Right ventricle myocardium inferior (tissue), 1 donor: ENCODE measurements at places on chromosomes 16 and 17. TPM values are rescaled to one million over a fixed set of nuclear protein-coding genes. Genes with fewer than 3 reads are reported as not detected.
A peak's percentile ranks its signal among the peaks of the same experiment; 100 is the strongest.

CCT6B gene
- total RNA-seq: 1.4 TPM

TMC6 gene
- total RNA-seq: 77.0 TPM

TTYH2 gene
- total RNA-seq: 39.2 TPM

NIP7 gene
- 9.6 TPM for total RNA-seq

PHLPP2 gene
- total RNA-seq: 2.1 TPM

CCL8 gene
- not detected for total RNA-seq

PABPN1L gene
- not detected for total RNA-seq

GRCh38 chr16:88570691-88571092, 489 bp downstream of the ZC3H18 start:
- DNase-seq: peak; percentile 72

- no peak for DNase-seq
These were observed 16.7 kb downstream of the CA5A start for GRCh38 chr16:87919681-87919994.

DNA sequence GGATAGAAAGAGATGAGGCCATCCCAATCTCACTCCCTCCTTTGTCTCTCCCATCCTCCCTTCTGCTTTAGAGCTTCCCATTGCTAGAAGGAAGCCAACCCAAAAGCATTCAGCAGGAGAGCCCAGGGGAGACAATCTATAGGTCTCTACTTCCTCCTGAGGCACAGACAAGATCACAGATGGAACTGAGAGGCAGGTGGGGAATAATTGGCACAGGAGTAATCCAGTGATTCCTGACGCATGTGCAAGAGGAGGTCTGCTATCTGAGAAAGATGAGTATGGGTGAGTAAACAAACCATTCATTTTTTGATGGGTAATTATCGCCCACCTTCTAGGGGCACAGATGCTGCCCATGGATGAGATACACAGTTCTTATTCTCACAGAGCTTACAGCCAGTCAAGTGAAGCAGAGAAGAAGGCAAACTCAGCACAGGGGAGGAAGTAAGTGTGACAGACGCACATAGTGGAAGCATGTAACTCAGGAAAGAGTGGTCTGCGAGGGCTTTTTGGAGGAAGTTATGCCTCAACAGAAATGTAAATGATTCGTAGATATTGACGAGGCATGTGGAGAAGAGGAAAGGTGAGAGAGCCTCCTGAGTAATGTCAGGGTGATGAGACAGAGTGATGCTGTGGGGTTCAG, 88.9 kb upstream of the HLF start:
- no peak for DNase-seq

DNA sequence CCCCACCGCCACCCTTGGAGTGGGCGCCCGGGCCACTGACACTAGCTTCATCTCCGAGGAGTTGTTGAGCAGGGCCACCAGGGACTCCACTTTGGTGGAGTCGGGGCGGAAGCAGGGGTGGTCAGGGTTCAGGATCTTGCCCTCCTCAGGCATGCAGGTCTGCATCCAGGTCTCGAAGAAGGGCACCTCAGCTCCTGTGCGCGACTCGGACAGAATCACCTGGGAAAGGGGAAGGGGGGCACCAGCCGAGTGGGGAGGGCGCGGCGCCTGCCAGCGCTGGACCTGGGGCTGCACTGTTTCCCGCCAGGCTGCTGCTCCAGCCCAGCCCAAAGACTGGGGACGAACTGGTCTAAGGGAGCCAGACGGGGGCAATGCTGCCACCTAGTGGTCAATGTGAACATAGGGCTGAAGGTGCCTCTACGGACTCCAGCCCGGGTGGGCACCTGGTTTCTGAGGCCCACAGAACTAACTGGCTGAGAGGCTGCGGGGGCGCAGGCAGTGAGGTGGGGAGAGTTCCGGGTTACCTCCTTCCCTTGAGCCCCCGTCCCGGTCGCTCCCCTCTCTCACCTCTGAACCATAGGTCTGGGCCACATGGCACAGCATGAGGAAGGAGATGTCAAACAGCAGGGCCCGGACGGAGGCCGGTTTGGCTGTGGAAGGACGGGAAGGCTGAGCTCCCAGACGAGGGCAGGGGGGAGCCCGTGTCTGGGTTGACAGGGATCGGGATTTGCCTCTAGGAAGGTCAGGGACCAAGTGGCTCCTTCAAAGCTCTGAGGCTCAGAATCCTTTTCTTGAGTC, 11.8 kb downstream of the CSF3 start:
- peak; percentile 88 for DNase-seq

GRCh38 chr16:8828541-8829165, 31.0 kb downstream of the PMM2 start:
- DNase-seq: no peak

DNA sequence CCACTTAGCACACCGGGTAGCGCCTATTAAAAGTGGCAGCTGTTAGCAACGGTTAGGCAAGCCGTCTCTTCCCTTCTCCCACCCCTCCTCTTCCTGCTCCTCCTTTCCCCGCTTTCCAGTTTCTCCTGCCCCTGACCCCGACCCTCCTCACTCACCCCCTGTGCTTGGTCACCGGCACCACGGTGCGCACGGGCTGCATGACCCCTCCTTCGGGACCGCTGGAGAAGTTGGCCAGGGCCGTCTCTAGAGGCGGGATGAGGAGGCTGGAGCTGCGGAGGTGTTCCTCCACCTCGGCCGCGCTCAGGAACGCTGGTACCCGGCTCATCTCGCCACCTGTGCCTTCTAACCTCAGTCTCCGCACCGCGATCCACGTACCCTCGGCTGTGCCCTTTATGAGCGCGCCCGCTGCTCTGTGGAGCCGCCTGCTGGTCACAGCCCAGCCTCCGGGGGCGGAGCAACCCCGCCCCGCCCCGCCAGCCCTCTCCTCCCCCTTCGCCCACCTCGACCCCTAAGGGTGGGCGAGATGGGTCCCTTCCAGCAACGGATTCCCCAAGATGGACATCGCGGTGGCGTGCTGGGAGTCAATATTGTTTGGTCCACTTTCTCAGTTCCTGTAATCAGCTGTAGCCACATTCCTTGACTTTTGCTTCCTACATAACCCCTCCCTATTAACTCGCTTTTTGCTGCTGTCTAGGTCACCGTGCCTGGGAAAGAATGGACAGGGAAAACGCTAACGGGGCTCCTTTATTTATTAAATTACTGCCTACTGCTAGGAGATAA, at the start of gene CRYM:
TSS of gene CRYM (minus strand) at position 364 of the 780 bp plus-strand sequence. CDS start at position 325, 39 bp downstream.
- DNase-seq: peak; percentile 86

DNA sequence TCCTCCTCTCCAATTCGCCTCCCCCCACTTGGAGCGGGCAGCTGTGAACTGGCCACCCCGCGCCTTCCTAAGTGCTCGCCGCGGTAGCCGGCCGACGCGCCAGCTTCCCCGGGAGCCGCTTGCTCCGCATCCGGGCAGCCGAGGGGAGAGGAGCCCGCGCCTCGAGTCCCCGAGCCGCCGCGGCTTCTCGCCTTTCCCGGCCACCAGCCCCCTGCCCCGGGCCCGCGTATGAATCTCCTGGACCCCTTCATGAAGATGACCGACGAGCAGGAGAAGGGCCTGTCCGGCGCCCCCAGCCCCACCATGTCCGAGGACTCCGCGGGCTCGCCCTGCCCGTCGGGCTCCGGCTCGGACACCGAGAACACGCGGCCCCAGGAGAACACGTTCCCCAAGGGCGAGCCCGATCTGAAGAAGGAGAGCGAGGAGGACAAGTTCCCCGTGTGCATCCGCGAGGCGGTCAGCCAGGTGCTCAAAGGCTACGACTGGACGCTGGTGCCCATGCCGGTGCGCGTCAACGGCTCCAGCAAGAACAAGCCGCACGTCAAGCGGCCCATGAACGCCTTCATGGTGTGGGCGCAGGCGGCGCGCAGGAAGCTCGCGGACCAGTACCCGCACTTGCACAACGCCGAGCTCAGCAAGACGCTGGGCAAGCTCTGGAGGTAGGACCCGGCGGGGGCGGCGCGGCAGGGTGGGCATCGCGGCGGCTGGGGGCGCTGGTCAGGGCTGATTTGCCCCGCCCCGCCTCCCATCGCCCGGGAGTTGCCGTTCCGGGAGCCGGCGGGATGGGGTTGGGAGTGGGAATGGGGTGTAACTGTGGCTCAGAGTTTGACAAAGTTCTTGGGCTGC, 567 bp downstream of the SOX9 start:
- peak; percentile 71 for DNase-seq

DNA sequence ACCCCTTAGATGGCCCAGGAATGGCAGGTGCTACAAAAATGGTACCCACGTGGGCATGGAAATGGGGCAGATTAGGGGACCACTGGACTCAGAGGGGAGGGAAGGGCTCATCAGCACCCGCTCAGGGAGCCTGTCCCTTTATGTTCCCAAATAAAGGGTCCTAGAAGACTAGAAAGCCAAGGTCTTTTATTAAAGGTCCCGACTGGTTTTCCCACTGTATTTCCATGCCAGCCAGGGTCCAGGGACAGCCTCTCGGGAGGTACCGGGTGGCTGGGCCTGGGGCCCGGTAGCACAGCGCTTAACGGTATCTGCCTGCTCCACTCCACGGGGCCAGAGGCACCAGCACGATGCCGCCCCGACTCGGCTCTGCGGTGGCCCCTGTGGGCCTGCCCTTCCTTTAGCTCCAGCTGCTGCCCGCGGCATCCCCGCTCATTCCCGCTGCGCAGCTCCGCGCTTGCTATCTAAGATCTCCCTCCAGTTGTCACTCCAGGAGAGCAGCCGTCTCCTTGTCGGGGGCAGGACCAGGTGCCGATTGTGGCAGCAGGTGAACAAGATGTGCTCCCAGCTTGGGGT, 1.4 kb downstream of the NT5C start:
- no peak for DNase-seq

DNA sequence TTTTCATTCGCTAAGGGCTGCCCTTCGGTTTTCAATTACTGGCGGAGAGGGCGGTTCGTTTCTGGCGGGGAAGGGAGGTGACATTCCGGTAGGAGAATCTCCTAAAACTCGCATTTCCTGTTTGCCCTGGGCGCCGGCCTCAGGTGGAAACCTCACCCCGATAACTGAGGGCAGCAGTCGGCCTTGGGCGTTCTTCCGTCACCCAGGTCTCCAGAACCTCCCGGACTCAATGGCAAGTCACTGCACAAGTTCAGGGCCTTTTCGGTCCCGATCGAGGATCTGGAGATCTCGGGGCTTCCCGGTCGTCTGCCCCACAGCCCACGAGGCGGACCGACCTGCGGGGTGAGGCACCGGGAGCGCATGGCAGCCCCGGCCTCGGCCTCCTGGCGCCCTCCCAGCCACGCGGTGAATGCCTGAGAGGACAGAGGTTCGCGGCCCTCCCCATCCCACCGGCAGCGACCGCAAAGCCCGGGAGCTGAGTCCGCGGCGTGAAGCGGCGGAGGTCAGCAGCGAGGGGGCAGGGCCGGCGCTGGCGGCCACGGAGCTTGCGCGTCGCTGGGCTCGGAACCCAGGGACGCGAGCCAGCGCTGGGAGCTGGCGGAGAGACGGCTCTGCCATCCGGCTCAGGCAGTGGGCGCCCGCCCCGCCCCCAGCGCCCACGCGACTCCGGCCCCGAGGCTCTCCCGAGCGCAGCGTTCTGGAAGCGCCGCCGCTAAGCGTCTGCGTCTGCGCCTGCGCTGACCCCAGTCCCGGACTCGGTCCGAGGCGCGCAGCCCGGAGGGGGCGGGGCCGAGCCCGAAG, 58.4 kb downstream of the SRL start:
- DNase-seq: peak; percentile 96
